Epithelial cell of prostate (primary cell): ENCODE measurements at places on chromosomes 13 and 19.

GRCh38 chr13:29452773-29453616, 142.5 kb downstream of the SLC7A1 start:
- no peak for DNase-seq

- DNase-seq = no peak
These were observed 5.6 kb downstream of the RASL11A start for GRCh38 chr13:27276188-27276587.

GRCh38 chr19:1609103-1609396, 3.8 kb upstream of the UQCR11 start:
- DNase-seq = no peak

DNA sequence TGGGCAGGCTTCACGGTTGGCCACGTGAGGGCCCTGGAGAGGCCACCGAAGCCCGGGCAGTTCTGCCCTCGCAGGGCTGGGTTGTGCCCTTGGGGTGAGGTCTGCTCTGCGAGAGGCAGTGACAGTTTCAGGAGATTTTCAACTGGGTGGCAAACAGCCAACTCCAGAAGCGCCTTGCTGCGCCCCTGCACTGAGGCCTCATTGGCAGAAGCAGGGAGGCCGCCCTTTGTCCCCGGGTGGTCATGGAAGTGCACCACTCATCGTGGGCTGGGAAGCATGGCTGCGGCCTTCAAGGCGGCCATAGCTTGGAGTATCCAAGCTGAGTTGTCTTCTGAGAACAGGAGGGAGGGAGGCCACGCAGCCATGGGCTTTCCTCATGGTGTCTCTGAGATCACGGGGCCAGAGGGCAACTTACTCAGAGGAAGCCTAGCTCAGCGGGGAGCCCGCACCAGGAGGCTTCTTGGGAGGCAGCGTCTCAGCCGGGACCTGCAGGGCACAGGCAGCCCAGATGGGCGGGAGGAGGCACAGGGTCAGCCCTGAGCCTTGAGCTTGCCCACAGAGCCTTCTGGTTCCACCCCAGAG, 14.8 kb downstream of the PLEKHJ1 start:
- DNase-seq = no peak

DNA sequence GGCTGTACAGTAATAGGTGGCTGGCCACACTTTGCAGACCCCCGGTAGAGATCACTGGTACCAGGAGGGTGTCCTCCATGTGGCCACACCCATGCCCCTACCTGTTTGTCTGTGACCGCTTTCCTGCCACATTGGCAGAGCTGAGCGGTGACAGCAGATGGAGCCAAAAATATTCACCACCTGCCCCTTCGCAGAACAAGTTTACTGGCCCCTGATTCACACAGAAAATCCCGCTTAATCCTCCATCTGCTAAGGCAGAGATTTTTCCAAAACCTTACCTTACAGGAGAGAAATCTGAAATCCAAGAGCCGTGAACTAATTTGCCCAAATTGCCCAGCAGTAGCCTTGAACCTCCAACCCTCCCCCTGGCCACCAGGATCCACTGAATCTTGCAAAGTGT, 52.1 kb downstream of the MYO9B start:
- no peak for DNase-seq

GRCh38 chr13:99220199-99220935, 19.7 kb downstream of the UBAC2 start:
- DNase-seq = no peak

DNA sequence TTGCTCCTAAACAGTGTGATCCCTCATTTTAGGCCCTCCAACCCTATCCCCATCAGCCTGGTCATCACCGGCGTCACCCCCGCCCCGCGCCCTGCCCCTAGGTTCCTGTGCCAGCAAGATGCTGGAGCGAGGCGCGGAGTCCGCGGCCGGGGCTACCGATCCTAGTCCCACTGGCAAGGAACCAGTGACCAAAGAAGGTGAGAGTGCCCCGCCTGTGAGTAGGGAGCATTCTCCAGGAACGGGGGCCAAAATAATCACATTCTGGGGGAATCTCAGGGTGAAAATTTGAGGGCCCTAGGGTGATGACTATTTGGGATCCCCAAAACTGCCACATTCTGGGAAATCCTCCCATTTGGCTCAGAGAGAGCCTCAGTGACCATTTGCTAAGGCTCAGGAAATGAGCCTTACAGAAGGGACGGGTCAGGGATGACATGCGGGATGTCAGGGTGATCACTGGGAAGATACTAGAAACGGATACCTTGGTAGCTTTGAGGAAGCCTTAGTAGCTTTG, 1.4 kb downstream of the ZNF575 start:
- DNase-seq = no peak

- no peak for DNase-seq
These were observed 3.7 kb downstream of the MAST3 start for GRCh38 chr19:18101268-18101667.

DNA sequence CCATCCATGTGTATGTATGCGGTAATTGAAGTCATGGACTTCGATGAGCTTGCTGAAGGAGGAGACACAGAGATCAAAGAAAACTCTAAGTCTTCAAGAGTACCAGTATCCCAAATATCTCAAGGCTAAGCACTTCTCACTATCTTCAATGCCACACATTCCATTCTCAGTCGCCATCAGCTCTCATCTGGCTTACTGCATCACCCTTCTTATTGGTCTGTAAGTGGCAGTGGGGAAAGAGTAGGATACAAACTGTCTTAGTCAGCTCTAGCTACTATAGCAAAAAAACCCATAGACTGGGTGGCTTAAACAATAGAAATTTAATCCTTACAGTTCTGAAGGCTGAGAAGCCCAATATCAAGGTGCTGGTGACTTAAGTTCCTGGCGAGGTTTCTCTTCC, 218.7 kb downstream of the POSTN start:
- no peak for DNase-seq

GRCh38 chr19:10921199-10921909, 7.1 kb downstream of the YIPF2 start:
- no peak for DNase-seq

DNA sequence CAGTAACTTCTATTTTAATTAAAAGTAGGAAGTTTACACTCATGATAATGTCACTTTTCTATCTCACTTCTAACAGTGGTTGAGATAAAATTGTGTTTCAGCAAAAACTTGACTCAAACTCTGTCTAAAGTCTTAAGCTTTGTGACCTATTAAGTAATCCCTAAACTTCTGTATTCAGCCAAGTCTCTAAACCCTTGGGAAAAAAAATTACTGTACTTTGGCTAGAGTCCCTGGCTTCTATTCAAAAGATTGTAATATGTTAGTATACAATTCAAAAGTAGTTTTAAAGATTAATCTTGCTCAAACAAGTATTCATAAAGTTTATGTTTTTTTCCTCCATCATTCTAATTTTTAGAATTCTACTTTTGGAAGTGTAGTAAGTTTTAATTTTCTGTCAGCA, 1248.8 kb downstream of the UQCRFS1 start:
- DNase-seq = no peak

GRCh38 chr19:49104229-49104864, 9.8 kb upstream of the LIN7B start:
- no peak for DNase-seq

GRCh38 chr19:29715701-29716581, 880 bp upstream of the C19orf12 start:
- DNase-seq = no peak

- no peak for DNase-seq
These were observed 34.4 kb upstream of the ZNF808 start for GRCh38 chr19:52492994-52493470.

- DNase-seq = no peak
These were observed 5.4 kb downstream of the KLK1 start for GRCh38 chr19:50817941-50818858.

- no peak for DNase-seq
These were observed 435.1 kb downstream of the FOXO1 start for GRCh38 chr13:40231311-40231710.

GRCh38 chr13:109836629-109837607, 50.5 kb upstream of the IRS2 start:
- no peak for DNase-seq

GRCh38 chr19:2540646-2541454, 64.9 kb downstream of the GADD45B start:
- peak; percentile 71 for DNase-seq

DNA sequence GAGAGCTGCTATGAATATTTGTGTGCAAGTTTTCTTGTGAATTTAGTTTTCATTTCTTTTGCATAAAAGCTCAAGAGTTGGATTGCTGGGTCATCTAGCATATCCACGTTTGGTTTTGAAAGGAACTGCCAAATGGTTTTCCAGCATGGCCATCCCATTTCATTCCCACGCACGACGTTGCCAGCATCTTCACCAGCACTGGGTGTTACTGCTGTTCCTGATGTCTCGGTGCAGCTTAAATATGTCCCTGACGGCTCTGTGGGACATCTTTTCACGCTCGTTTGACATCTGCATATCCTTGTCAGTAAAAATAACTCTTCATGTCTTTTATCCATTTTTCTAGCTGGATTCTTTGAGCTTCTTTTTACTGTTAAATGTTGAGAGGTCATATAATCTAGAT, 123.7 kb downstream of the ATP11A start:
- no peak for DNase-seq

DNA sequence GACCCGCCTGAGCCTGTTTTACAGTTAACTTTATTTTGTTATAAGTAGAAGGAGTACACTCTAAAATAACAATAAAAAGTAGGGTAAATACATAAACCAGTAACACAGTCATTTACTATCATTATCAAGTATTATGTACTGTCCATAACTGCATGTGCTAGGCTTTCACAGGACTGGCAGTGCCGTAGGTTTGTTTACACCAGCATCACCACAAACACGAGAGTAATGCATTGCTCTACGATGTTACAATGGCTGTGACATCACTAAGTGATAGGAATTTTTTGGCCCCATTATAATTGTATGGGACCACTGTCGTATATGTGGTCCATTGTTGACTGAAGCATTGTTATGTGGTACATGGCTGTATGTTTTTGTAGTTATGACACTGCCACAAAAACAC, 41.3 kb upstream of the SLC7A9 start:
- no peak for DNase-seq

DNA sequence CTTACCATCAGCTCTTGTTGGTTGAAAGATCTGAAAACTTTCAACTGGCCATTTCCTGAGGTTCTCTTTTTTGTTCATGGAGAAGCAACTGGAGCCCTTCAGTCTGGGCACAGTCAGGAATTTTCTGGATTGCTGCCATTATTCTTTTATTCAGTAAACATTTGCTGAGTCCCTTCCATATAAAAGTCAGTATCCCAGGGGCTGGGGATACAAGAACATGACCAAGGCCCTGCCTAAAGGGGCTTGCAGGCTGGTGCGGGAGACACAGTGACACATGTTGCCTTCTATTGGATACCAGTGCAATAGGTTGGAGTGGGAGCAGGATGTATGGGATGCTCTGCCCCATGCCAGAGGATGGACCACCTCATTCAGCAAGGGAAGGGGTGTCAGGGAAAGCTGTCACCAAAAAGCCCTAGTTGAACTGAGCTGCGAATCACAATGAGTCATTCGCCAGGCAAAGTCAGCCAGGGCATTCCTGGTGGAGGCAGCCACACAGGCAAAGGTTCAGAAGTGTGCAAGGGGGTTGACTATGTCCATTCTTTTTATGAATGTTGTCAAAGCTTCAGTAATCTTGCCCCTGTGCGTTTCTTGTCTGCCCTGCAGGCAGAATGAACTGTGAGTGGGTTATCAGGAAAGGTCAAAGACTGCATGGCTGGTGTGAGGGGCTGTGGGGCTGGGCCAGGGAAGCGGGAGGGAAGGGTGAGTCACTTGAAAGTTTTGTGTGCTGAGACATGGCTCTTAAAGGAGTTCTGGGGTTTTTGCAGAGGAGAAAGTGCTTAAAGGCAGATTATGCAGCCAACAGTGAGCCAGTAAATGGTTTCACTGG, 395.9 kb downstream of the KCNRG start:
- no peak for DNase-seq

GRCh38 chr13:41919031-41919740, 41.7 kb downstream of the VWA8 start:
- no peak for DNase-seq

DNA sequence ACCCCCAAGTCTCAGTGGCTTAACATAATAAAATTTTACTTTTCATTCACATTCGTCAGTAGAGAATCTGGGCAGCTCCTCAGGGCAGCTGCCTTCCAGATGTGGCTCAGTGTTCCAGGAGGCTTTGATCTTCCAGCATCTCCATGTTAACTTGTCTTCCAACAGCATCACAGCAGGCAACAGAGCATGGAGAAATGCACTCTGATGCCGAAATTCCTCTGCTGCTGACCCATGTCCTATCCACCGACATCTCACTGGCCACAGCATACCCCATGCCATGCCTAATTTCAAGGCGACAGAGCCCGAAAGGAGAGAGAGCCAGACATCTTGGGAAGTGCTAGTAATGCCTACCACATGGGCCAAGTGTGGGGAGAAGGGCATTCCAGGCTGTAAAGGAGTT, 64.9 kb upstream of the MEDAG start:
- DNase-seq = no peak

- no peak for DNase-seq
These were observed 10.0 kb upstream of the GRTP1 start for GRCh38 chr13:113373811-113374485.

DNA sequence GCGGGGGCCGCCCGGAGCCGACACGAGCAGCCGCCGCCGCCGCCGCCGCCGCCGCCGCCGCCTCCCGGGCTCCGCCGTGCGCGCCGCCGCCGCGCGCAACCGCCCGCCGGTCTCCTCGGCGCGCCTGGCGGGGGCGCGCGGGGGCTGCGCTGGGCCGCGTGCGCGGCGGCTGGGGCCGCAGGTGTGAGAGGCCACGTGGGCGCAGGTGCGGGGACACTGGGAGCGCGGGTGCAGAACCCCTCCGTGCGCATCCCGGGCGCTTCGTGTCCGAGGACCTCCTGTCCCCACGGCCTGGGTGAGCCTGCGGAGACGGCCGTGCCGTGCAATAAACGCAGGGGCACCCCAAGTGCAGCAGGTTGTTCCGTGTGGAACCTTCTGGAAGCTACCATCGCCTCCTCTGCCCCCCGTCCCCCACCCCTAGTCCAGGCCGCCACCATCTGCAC, at the start of gene LINGO3:
Gene LINGO3 (minus strand): TSS at position 41 of the 443 bp plus-strand sequence. CDS start 16,378 bp downstream, outside the sequence.
- no peak for DNase-seq

GRCh38 chr13:35706721-35707120, 230.2 kb upstream of the MAB21L1 start:
- no peak for DNase-seq

- DNase-seq = no peak
These were observed 5.0 kb downstream of the RDH8 start for GRCh38 chr19:10018263-10018662.

GRCh38 chr19:6062274-6062673, 48.0 kb downstream of the RFX2 start:
- DNase-seq = no peak

DNA sequence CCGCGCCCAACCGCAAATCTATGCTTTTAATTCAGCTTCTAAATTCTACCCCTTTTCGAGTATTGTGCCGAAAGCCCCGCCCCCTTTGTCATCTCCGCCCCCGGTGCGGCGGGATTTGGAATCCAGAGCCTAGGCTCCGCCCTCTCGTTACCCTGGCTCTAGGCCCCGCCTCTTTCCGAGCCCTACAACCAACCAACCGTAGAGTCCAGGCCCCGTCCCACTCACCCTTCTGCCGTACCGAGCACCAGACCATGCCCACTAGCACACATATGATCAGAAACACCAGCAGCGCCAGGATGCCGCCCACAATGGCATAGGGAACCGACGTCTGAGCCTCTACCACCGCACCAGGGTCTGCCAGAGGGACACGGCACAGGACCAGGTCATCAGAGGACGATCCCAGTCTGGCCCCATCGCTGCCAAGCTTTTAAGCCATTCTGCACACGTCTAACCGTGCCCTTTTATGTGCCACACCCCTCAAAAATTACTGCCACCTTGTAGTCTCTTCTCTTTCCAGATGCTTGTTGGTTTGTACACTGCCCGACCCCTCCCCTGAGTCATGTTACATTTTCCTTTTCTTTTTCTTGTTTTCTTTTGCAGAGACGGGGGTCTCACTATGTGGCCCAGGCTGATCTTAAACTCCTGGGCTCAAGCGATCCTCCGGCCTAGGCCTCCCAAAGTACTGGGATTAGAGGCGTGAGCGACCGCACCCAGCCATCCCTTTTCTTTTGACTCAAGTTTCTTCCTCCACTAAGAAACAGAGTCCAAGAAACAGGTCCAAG, 4.7 kb upstream of the ZNF428 start:
- no peak for DNase-seq
